NCI-H1417 treated with DMSO at 0.1 percent for 48 hours (cell line): ENCODE measurements at places on chromosomes 1 and 21.

GRCh38 chr1:22836850-22837249 is 126.2 kb downstream of the EPHB2 start:
- DNase-seq = no peak

DNA sequence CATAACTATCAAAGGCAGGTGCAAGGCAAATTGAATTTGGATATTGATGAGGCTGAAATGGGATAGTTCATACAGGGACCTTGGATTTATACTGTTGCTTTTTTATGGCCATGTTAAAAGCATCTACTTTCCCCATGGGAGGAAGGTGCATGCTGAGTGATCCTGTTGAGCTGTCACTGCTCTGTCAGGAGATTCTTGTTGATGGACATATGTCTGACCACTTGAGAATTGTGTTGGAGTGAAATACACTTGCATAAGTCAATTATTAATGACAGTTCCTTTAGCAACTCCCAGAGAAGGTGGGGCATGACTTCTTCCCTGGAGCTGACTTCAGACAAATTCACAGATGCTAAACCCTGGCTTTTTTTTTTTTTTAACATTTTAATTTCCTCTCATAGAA is 58.4 kb upstream of the DYNLT5 start:
- DNase-seq = no peak

- no peak for DNase-seq
Observed at GRCh38 chr1:6008696-6009095, 16.5 kb upstream of the NPHP4 start.

DNA sequence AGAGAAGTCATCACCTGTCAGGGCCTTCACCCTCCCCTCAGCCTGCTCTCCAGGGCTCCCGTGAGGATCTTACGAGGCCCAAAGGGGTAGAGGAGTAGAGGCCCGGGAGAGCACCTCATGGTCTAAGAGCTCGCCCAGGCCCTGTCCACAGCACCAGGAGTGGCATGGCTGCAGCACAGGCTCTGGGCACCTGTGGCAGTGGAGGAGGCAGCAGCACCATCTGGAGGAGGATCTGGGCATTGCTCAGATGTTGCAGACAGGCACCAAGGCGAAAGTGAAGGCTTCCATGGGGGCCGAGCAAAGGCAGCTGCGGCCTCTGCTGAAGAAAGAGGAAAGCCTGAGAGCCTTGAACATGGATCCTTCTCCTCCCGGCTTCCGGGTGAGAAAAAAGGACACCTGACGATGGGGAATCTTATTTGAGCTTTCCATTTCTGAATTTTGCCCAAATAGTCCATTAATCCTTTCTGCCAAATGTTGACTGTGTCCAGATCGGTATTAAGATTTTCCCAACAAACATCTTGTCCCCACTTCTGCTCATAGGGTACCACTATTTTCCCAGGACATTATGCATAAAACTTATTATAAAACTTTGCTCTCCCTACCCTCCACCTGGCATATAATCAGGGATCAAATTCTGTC is 604.7 kb downstream of the PTPRC start:
- DNase-seq = no peak

DNA sequence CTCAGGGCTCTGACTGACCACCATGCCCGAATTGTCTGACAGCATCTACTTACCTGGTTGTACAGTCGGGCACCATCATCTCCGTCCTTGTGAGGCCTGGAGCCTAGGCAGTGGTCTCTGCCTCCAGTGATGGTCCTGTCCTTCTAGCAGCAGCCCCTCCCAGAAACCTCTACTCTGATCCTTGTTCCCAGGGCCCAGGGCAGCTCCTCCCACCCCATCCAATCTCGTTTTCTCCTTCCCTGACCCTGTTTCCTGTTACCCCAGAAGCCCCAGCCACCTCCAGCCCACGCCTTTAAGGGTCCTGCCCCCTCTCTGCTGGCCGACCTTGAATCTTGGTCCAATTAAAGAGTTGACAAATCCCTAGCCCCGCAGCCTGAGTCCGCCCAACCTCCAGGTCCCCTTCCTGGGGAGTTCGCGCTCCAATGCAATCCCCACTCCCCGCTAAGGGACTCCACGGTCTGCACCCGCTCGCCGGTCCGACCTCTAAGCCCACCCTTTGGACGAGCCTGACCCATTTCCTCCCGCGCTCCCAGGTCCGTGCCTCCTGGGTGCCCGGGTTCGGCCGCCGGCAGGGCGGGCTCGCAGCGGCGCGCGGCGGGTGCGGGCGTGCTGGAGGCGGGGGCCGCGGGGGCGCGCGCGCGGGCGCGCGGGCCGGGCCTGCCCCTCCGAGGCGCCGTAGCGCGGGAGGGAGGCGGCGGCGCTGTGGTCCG is at the start of gene B4GALT2:
Gene B4GALT2 (plus strand): TSS at position 660 of the 710 bp plus-strand sequence. CDS start 1,951 bp downstream, outside the sequence.
- no peak for DNase-seq

DNA sequence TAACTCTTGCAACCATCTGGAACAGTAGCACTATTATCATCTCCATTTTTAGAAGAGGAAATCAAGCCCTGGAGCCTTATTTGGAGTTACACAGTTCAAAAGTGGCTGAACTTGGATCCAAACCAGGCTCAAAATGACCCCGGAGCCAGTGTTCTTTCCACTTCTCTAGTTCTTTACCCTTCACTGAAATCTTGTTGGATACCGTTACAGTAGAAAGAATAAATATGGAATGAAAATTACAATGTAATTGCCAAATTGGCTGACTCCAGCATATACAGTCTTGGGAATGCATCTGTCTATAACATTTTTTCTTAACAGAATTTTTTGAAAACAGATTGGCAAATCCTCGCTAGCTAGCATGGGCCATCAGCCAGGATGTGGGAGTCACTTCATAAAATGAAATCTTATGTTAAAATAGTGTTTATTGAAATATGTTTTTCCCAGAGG is 261.4 kb downstream of the CTH start:
- no peak for DNase-seq

DNA sequence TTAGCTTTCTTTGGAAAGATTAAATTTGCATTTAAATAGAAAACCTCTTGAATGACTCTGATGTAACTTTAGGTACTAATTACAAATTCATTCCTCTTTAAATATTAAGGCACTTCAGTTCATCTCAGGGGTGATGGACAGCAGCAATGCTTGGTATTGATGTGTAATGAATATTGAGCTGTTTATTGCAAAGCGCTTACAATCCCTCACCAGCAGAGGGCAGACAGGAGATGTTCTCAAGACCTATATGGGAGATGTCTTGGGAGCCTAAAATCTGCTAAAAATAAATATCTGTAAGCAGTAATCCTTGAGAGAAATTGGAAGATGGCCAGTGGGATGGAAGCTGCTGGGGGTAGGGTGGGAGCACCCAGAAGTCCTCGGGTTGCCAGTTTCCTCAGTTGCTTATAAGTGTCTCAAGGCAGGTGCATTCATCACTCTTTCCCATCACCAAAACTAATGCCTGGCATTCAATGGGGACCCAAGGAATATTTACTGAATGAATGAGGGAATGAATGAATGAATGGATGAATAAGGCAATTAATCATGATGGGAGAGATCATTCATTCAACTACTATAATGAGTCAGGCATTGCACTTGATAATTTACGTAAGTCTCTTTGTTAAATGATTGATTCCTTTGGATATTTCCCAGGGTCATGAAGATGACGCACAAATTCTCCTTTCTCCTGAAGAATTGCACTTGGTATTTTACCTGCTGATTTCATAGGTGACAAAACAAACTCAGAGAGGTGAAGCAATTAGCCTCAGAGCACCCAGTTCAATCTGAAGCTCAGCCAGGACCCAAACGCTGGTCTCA is 2.3 kb downstream of the KLHDC8A start:
- no peak for DNase-seq

GRCh38 chr1:64421377-64421776 is 48.6 kb upstream of the CACHD1 start:
- DNase-seq = no peak

DNA sequence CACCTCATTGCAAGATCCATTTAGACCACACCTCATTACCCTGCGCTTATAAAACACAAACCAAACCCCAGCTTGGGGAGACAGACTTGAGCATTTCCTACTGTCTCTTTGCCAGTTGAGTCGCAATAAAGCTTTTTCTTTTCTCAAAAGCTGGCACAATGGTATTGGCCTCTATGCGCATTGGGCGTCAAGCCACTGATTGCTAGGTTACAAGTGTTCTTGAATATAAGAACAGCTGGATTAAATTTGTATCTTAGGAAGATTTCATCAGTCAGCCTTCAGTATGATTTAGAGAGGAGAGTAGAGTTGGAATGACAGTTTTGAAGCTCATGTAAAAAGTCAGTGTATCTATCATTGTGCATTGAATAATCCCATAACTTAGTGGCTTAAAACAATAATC is 84.9 kb upstream of the RAB4A start:
- DNase-seq = no peak

DNA sequence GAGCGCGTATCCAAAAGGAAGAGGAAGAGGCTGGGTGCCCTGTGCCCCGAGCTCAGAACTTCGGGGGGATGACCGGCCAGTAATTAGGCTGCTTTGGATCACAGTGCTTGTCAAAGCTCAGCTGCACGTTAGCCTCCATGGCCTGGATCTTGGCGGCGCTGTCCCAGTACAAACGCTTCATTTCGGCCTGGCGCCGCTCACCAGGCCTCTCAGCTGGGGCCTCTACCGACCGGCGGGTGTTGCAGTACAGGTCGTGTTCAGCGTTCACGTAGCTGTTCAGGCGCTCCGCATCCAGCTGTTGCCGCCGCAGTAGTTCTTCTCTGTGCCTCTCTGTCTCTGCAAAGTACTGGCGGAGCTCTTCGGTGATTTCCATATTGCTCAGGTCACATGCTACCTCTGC is 1.4 kb upstream of the ZNF326 start:
- DNase-seq = no peak

- DNase-seq = no peak
Observed at GRCh38 chr1:170510163-170510562, 21.8 kb upstream of the GORAB start.

DNA sequence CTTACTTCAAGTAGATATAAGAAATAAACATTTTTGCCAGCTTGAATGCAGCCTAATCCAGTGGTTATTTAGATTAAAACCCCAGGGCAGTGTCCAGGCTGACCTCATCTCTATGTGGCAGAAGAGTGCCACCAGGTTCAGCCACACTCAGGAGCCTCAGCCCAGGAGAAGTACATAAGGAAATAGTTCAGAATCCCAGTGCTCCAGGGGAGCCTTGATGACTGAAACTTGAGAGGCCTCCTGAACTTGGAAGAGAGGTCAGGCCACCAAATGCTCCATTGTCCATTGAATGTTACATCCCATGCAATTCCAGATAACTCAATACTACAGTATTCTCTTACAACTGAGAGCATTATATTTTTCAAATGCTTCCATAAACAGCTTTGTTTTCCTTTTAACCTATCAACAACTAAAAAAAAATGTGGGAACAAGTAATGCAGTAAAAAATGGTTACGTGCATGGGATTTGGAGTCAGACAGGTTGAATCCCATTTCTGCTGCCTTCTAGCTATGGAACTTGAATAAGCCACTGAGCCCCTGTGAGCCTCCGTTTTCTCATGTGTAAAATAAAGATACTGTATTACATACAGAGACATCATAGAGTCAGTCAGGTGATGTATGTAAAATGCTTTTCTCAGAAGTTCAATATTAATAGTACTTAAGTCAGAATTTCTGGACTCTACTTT is 248.0 kb downstream of the PLPP3 start:
- DNase-seq = no peak

DNA sequence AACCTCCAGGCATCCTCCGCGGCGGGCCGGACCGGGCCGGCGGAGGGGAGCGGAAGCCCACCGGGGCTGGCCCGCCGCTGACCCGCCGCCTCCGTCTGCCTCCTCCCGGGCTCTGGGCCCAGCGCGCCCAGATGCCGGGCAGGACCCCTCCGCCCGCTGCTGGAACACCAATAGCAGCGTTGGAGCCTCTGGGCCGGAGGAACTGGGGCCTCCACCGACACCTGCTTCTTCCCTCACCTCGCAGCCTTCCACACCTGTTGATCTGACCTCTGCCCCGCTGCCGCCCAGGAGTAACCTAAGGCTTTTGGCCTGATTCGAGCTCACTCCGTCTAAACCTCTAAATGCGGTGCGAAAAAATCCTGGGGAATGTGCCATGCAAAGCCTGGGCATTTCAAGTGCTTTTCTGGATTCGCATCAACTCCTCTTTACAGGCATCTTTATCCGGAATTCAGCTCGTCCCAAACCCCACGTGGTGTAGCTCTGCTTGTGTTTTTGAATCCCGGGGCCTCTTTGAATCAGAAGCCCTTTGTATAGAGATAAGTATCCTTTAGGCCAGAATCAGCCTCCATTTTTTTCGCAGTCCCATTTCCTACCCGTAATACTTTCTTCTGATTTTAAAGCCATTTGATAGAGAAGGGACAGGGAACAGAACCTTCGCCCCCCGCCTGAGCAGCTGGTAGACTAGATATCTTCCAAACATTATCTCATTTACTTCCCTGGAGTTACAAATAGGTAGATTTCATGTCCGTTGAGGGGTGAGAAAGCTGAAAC is 680 bp upstream of the CNN3 start:
- no peak for DNase-seq

- no peak for DNase-seq
Observed at GRCh38 chr1:244196571-244197285, 145.6 kb downstream of the ZBTB18 start.

DNA sequence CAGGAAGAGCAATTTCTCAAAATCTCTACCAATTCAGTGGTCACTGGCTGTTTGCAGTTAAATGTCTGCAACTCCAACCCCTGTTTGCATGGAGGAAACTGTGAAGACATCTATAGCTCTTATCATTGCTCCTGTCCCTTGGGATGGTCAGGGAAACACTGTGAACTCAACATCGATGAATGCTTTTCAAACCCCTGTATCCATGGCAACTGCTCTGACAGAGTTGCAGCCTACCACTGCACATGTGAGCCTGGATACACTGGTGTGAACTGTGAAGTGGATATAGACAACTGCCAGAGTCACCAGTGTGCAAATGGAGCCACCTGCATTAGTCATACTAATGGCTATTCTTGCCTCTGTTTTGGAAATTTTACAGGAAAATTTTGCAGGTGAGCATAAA is 167.2 kb downstream of the CRB1 start:
- DNase-seq = no peak

GRCh38 chr1:36398370-36398977 is 766 bp upstream of the LSM10 start:
- no peak for DNase-seq

GRCh38 chr1:172837816-172838679 is 179.1 kb downstream of the FASLG start:
- no peak for DNase-seq

- no peak for DNase-seq
Observed at GRCh38 chr21:41428311-41428710, 2.3 kb downstream of the MX1 start.

GRCh38 chr1:242586360-242586680 is 61.8 kb upstream of the PLD5 start:
- DNase-seq = no peak

- no peak for DNase-seq
Observed at GRCh38 chr1:204443871-204444581, 32.4 kb upstream of the PPP1R15B start.

GRCh38 chr1:204286831-204287421 is 72.8 kb downstream of the PLEKHA6 start:
- no peak for DNase-seq
